Coronary artery (tissue), 2 donors: ENCODE measurements at places on chromosomes 3 and 15.

GRCh38 chr3:132645058-132645457, 14.6 kb downstream of the ACAD11 start:
- no peak for DNase-seq

DNA sequence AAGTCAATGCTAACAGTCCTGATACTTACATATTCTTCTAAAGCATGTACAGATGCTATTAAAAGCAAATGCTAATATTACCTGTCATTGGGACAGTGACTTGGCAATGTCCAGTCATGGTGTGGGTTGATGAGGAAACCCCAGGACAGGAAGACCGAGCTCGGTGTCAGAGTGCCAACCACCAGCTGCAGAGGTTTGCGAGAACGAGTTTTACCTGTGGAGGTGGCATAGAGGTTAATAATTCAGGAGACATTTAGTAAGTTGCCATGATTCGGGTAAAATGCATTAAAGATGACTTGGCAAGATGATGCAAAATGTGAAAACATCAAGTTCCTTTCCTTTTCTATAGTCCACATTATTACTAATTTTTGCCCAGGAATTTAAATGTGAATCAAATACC, 94.5 kb downstream of the ABI3BP start:
- DNase-seq, result no peak

GRCh38 chr15:57444877-57445513, 68.7 kb downstream of the CGNL1 start:
- no peak for DNase-seq

DNA sequence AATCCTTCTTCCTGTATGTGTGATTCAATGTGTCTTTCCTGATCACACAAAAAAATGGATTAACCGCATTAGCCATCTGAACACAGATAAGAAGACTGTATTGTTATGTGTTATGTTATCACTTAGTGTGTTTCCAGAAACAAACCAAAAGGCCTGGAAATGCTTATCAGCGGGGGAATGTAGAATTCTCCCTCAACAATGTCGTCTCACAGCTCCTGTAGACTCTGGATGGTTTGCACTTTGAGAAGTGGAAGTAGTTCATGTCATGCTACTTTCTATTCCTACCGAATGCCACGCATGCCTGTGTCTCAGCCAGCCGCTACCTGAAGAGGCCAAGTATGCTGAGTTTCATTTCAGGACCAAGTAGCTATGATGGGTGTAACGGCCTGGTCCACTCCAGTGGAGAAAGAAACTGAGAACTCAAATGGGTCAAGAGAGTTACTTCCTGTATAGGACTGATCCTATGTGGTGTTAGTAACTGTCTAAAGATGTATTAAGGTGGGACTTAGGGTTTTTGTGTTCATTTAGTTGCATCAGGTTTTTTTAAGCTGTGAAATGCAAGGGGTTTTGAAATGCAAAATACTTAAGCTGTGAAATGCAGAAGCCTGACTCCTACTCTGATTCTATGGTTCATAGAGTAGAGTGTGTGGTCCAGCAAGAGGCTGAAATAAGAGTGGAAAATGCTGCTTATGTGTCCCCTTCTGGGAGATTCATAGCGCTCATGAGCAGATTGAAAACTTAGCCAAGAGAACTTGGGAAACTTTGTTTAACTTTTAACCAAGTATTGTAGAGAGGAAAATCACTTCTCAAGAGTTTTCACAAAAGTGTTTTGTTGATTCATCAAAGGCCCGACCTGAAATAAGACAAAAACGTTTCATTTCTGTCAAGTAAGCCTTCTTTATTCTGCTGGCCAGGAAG, 118.5 kb upstream of the LMOD3 start:
- no peak for DNase-seq
